NCI-H446 (cell line): ENCODE measurements at places on chromosomes 11 and 22.

GRCh38 chr22:46995501-46996360 lies 233.3 kb downstream of the TBC1D22A start:
- no peak for DNase-seq

- no peak for DNase-seq
Observed at GRCh38 chr11:125593114-125593820, 615 bp downstream of the STT3A start.

DNA sequence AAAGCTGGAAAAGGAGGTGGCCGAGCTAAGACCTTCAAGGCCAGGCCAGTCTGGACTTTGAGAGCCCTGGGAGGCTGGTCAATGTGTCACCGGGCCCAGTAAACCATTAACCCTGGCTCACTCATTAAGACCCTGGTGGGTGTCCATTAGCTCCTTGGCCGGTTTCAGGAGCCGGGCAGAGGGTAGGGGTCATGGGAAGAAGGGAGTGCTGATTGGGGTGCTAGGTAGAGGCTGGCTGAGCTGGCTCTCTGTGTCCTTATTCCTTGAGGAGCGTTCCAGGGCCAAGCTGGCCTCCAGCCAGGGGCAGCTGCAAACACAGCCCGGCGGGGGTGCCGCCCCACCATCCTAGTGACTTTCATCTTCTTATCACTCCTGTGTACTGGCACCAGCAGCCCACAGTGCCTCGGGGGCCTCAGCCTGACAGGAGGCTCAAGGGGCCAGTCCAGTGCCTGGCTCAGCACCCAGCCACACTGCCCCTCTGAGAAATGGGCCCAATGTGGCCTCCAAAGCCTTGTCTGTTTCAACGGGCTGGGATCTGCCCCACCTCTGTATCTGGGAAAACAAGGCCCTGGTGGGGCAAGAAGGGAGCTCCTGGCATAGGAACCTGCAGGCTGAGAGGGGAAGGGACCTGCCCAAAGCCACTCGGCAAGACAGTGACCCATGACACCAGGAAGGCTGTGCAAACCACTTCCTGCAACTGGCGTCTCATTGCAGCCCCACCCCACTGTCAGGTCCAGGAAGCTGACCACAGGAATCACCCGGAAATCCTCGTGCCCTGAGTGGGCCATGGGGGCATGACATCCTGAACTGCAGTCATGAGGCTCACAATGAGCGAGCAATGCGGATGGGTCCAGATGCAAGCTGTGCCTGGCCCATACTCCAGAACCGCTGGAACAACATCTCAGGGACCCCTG lies 15.1 kb upstream of the RGL4 start:
- DNase-seq, result no peak

DNA sequence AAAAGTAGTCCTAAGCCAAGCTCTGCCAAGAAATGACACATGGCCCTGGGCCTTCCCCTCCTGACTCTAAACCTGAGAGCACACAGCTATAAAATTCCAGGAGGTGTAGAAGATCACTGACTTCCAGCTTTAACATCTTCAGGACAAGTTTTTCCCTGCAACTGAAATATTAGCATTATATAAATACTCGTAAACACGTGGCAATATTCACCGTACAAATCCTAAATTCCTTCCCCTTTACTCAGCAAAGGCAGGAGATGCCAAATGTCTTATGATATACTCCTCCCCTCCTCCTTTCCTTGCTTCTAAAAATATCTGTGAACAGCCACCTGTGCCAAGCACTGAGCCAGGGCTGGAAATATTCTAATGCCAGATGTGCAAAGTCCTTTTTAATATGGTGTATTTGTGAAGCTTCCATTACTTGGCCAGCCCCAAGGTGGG lies 194.0 kb downstream of the LARGE1 start:
- DNase-seq, result no peak

- no peak for DNase-seq
Observed at GRCh38 chr11:19918302-19919049, 205.8 kb downstream of the NAV2 start.

- DNase-seq, result no peak
Observed at GRCh38 chr11:97290464-97291041, 900.7 kb downstream of the JRKL start.

DNA sequence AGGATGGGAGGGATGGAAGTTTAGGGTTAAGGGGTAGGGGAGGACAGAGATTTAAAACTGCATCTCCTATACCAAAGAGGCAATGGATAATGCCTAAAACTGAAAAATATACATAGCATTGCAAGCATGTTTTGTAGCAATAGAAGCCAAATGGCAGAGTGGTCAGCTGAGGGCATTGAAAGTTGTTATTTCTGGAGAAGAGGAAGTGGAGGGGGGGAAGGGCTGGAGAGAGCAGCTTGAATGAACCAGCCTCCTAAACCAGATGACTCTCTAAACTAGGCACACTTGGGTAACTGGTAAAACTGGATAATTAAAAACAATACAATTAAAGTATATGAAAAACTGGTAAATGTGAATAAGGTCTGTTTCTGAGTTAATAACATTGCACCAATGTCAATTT lies 70.3 kb upstream of the TP53I11 start:
- DNase-seq, result no peak

DNA sequence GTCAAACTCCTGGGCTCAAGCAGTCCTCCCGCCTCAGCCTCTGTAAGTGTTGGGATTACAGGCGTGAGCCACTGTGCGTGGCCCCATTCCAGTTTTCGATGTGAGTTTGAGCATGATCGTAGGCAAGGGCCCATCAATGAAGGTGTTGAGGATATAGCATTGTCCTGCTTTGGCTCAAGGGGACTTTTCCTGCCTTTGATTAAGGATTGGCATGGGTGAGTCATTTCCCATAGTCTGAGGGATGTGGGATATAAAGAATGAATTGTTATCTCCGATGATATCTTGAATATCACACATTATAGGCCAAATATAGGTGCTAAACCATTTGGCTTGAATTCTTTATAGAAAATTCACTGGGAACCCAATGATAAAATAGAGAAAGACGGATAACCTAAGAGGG lies 30.4 kb downstream of the STIM1 start:
- no peak for DNase-seq

GRCh38 chr11:44136176-44136945 lies 40.9 kb downstream of the EXT2 start:
- DNase-seq, result no peak

DNA sequence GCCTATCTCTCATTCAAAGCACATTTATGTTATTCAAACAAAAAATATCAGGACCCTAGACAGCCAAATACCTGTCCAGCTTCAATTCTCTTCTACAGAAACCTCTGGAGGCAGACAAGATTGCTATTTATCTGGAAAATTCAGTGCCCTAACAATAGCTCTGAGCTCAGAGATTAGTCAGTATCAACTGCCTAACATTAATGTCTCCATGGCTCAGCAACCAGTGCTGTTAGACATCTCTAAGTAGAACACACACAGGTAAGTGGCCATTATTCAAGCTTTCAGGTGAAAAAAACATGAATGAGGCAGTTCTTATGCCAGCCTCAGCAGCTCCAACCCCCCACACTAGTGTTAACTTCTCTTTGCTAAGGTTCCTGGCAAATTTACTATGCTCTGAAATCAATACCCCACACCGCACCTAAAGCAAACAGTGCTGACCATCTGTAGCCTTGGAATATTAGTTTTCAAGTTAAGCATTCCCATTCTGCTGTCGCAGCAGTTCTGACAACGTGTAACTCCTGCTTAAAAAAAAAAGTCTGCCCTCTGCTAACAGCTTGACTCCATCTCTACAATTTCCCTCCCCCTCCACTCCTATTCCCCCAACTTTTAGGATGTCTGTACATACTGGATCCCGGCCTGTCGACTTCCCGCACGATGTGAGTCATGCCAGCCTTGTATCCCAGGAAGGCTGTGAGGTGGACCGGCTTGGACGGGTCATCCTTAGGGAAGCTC lies 1.5 kb downstream of the RPL3 start:
- no peak for DNase-seq
